ENCODE measurements at places on chromosomes 2 and 18.

DNA sequence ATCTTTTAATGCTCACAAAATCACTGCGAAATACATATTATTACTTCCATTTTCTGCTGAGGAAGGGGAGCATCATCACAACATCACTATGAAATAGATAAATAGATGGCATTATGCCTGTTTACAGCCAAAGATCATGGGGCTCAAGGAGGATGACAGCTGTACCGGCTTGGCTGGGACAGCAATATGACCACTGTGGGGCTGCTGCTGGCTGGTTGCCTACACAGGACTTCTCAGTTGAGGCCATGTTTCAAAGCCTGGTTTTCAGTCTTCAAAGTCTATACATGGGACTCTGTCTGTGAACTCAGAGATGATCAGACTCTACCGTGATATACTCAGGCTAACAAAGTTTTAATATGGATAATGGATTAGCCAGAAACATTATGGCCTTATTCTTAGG lies 58.7 kb downstream of the SPATS2L start:
- DNase-seq = no peak

- no peak for DNase-seq
These were observed 22.6 kb downstream of the MTX2 start for GRCh38 chr2:176291809-176292283.

DNA sequence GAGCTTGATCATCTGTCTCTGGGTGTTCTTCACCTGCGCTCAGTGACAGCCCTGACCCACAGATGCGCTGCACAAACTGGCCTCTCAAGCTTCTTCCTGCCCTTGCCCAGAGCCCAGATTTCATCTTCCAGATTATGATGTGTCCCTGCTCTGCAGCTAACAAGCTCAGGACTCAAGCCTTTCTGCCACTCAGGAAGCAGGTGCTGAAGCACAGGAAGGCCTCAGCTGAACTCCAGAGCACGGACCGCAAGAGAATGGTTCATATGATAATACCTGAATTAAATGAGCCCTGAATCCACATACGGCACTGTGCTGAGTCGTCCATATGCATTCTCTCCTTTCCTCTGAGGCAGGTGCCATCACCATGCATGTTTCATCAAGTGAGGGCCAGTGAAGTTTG lies 3.8 kb downstream of the CD207 start:
- no peak for DNase-seq

GRCh38 chr2:46632349-46632748 lies 153.0 kb downstream of the TMEM247 start:
- DNase-seq = peak; percentile 72

DNA sequence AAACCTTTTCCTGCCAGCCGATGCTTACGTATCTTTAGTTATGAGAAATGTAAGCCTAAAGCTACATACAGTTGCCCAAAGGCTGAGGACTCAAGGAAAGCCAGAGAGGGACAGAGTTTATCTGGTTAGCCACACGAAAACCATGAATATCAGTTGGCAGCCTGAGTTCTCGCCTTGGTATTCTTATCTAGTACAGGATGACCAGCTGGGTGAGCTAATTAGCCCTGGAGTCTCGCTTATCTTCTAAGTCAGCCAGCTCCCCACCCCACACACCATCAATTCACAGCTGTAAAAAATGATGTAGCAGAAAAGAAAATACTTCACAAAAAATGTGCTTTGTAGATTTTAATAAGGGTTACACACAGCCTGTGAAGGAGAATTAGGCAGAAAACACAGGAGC lies 617.5 kb upstream of the SOX11 start:
- no peak for DNase-seq

Measured in fibroblast of skin of back (primary cell).